Stimulated activated CD8-positive, alpha-beta memory T cell treated with anti-CD3 and anti-CD28 coated beads, Interleukin-4, amount 100 ng/mL, for 24 hours (primary cell): ENCODE measurements at places on chromosomes 1 and 21.

DNA sequence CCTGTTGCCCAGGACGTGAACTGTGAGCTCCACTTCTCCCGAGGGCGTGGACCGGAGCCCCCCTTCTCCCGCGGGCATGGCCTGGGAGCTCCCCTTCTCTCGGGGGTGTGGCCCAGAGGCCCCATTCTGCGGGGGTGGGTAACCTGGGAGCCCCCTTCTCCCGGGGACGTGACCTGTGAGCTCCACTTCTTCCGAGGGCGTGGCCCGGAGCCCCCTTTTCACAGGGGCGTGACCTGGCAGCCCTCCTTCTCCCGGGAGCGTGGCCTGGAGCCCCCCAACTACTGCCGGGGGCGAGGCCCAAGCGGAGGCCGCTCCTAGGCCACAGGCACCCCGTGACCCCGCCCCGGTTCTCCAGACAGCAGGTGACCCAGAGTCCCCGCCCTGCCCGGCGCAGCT is 320 bp downstream of the C1orf174 start:
- no peak for DNase-seq

DNA sequence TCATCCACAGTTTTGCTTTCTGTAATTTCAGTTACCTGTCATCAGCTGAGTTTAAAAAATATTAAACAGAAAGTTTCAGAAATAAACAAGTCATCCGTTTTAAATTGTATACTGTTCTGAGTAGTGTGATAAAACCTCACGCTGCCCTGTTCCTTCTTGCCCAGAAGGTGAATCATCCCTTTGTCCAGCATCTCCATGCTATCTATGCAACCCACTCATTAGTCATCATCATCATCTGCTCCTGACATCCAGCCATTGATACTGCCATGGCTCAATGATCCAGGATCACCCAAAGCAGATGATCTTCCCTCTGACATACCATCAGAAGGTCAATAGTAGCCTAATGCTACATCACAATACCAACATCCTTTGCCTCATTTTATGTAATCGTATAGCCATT is 198.3 kb downstream of the SLC44A5 start:
- no peak for DNase-seq

- no peak for DNase-seq
Observed at GRCh38 chr1:19049128-19049768, 92.8 kb upstream of the IFFO2 start.

GRCh38 chr1:85188530-85188929 is 12.3 kb downstream of the SYDE2 start:
- no peak for DNase-seq

GRCh38 chr1:79852004-79852403 is 845.5 kb upstream of the ADGRL4 start:
- DNase-seq = no peak

DNA sequence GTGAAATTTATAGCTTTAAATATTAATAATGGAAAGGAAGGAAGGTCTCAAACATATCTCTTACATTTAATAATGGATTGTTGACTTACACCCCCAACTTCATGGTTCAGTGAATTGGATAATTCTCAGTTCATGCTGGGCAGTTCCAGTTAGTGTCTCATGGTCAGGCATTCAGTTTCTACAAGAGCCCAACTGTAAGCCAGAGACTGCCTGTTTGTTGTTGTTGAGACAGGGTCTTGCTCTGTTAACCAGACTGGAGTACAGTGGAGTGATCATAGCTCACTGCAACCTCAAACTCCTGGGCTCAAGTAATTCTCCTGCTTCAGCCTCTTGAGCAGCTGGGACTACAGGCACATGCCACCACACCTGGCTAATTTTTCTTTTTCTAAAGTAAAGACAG is 5.0 kb upstream of the DMAP1 start:
- DNase-seq = no peak

- DNase-seq = no peak
Observed at GRCh38 chr1:3026124-3026523, 4.9 kb downstream of the ACTRT2 start.

DNA sequence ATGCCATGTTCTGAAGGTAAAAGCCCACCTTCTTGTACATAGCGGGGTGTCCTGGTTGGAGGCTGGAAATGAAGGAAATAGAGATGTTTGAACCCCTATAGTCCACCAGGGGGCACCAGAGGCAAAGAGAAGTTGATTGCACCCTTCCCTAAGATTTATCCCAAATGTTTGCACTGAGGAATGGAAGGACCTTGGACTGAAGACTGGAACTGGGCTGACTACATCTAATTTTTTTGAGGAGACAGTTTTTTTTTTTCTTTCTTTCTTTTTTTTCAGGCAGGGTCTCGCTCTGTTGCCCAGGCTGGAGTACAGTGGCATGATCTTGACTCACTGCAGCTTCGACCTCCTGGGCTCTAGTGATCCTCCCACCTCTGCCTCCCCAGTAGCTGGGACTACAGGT is 55.3 kb upstream of the EIF4G3 start:
- DNase-seq = no peak

- DNase-seq = peak; percentile 80
Observed at GRCh38 chr1:27668808-27669723, 2.9 kb downstream of the IFI6 start.
